ENCODE measurements at places on chromosomes 1 and 21.

DNA sequence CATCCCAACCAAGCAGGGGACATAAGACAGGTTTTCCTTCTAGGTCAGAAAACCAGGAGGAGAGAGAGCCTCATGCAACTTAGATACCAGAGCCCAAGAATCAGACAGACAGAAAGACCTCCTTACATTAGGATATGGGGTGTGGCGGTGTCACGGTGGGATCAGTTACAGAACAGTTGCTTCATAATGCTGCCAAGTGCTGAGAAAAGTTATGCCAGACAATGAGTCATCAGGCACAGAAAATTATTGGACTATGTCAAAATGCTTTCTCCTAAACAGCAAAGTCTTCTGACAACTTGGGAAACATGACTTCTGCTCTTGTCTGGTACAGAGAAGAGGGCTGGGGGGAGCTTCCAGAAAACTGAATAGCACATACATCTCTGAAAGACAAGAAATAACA lies 1120.2 kb upstream of the TMPRSS15 start:
- no peak for DNase-seq

DNA sequence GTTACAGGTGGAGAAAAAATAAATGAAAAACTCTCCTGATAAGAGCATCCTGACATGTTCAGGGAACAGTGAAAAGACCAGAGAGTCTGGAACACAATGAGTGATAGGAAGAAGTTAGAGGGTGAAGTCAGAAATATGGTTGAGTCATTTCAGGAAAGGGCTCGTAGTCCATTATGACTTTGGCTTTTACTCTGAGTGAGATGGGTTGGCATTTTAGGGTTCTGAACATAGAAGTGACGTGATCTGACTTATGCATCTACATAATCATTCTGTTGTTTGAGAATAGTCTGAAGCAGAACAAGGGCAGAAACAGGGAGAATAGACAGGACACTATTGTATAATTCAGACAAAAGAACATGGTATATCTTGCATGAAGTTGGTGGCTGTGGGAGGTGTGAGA lies 5.8 kb downstream of the HMCN1 start:
- no peak for DNase-seq

DNA sequence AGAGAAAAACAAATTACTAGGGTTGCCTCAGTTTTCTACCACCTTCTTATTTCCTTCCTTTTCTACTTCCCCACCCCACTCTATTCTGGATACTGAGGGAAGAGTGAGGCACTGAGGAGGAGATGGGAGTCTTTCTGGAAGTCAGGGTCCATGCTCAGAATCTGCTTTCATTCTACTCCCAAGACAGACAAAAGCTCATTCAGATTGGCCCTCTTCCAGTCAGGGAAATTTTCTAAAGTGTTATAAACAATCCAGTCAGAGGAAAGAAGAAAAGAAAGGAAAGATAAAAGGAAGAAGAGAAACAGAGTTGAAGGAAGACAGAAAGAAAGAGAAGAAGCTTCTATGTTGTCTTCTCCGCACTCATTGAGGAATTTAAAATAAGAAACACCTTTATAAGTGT lies 228.6 kb downstream of the COP1 start:
- DNase-seq = no peak

GRCh38 chr1:6854166-6854565 lies 68.9 kb downstream of the CAMTA1 start:
- no peak for DNase-seq

GRCh38 chr1:34785875-34786470 lies 5.0 kb downstream of the GJB3 start:
- DNase-seq = no peak

DNA sequence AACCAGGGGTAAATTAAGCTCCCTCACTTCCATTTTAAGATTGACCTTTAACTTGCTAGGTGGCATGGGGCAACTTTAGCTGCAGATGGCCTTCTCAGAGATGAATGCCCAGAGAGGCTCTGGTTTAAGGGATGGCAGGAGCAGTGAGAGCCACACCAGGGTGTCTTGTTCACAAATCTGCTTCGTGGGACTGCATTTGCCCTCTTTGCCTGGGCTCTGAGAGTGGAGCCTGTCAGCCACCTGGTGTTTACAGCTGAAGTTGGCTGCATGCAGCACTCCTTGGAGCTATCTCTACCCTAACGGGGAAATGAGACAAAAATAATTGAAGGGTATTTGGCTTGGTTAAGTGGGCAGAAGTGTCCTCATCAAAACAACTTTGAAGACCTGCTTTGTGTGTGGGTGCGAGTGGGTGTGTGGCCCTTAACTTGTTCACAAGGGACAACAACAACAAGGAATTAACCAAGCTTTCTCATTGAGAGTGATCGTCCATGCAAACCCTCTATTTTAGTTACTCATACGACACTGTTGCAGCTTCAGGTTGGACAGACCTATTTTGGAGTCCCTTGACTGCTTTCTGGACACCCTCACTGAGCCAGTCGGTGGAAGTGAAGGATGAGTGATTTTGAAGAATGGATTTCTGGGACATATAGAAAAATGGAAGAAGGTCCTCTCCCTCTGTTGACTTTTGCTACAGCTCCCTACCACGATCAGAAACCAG lies 29.8 kb downstream of the PGM1 start:
- no peak for DNase-seq

DNA sequence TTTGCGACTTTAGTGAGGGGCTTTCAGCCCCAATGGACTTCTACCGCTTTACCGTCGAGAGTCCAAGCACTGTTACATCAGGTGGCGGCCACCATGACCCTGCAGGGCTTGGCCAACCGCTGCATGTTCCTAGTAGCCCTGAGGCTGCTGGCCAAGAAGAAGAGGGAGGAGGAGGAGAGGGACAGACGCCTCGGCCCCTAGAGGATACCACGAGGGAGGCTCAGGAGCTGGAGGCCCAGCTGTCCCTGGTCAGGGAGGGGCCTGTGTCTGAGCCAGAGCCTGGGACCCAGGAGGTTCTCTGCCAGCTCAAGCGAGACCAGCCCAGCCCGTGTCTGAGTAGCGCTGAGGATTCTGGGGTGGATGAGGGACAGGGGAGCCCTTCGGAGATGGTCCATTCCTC lies 8.6 kb upstream of the SLC25A34 start:
- DNase-seq = no peak

- peak; percentile 29 for DNase-seq
Measured at GRCh38 chr1:35573198-35574124, at the start of gene TFAP2E. Gene TFAP2E, plus strand, starts transcription at chr1:35573314. Its CDS starts 264 bp downstream, at chr1:35573578.

DNA sequence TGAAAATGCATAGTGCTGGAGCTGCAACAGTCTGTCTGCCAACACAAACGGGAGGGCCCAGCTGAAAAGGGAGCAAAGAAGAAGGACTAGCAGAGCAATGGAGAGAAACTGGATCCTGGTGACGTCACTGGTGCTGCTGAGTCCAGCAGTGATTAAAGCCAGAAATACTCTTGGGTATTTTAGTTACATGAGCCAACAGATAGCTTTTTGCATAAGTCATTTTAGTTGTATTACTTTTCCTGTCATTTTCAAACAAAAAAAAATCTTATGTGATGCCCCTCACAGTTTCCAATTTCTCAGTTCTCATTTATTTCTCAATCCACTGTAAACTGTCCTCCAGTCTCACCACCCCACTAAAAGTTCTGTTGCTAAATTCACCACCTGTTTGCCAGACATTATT lies 38.7 kb upstream of the NEK7 start:
- DNase-seq = peak; percentile 12

- DNase-seq = no peak
Measured at GRCh38 chr1:226779561-226779960, 40.5 kb upstream of the ITPKB start.

GRCh38 chr1:53807916-53808315 lies 30.2 kb downstream of the NDC1 start:
- DNase-seq = no peak

GRCh38 chr1:16187748-16188401 lies 24.6 kb downstream of the ARHGEF19 start:
- DNase-seq = peak; percentile 39

DNA sequence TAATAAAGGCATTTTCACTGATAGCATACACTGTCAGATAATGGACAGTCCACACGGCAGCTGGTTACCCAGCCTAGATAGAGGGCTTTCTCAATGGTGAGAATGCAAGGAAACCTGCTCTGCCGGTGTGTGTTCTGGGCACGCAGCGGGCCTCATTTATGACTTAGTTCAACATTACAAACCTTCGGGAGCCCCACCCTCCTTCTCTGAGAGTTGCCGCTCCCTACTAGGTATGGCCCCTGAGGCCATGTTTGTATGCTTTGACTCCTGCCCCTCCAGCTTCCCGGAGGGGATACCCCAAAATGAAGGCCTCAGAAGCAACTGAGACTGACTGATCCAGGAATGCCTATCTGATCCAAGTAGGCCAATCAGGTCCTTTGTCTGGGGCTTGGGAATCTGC lies 17.2 kb upstream of the FABP3 start:
- DNase-seq = no peak

- DNase-seq = no peak
Measured at GRCh38 chr1:73782901-73783300, 415.1 kb downstream of the LRRIQ3 start.

DNA sequence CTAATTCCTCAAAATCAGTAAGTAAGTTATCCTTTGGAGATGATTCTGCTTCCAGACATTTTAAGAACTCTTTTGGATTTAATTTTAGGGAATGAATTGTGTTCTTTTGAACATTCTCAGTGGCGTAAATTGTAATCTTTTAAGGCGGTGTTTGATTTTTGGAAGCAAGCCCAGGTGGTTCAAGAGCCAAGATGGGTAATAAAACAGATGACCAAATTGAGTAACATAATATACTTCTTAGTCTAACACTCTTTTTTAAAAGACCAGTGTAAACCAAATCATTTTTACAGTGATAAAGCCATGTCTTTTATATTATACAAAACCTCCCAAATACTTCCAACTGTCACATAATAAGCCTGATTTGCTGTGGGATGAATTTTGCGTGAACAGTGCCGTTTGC lies 133.8 kb downstream of the LRRC40 start:
- DNase-seq = no peak

All from globus pallidus (tissue), 1 donor.